ENCODE measurements at places on chromosomes 12 and 14. TPM values are rescaled to one million over a fixed set of nuclear protein-coding genes. Genes with fewer than 3 reads are reported as not detected.
A peak's percentile ranks its signal among the peaks of the same experiment; 100 is the strongest.

DNA sequence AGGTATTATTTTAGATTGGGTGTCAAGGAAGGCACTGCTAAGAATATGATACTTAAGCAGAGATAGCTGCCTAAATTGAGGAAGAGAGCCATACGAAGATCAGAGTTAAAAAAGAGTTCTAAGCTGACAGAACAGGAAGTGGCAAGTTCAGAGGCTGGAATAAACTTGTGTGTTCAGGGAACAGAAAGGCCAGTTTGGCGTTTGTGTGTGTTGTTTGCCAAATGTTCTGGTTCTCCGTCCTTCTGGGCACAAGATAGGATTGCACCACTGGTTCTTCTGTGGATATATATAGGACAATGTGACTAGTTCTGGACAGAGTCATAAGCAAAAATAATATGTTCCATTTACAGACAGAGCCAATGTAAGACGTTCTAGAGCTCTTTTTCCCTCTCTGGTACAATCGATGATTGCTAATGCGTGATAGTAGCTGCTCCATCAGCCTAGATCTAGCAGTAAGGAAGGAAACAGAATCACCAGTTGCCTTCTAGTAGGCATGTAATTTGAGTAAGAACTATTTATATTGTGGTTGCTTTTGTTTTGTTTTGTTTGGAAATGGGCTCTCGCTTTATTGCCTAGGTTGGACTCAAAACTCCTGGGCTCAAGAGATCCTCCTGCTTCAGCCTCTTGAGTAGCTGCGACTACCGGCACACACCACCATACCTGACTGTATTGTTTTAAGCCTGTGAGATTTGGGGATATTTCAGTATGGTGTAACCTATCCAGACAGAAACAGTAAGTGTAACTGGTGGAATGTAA, 7.4 kb downstream of the BBS10 start:
- no peak for DNase-seq

GRCh38 chr12:19837543-19837942, 398.3 kb downstream of the AEBP2 start:
- no peak for DNase-seq

DNA sequence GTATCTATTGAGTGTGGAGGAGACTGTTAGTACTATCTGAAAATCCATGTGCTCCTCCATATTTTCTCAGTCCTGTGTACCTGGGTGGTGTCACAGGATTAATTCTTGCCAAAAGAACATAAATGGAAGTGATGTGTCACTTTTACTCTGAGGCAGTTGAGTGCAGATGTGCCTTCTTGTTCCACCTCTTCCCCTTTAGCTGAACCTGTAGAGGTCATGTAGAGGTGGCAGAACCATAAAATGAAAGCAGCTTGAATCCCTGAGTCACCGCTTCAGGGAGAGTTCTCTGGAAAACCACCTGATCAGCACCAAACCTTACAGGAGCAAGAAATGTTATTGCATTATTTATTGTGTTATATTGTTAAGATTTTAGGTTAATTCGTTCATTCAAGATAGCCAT, 14.7 kb upstream of the SLC25A3 start:
- no peak for DNase-seq

DNA sequence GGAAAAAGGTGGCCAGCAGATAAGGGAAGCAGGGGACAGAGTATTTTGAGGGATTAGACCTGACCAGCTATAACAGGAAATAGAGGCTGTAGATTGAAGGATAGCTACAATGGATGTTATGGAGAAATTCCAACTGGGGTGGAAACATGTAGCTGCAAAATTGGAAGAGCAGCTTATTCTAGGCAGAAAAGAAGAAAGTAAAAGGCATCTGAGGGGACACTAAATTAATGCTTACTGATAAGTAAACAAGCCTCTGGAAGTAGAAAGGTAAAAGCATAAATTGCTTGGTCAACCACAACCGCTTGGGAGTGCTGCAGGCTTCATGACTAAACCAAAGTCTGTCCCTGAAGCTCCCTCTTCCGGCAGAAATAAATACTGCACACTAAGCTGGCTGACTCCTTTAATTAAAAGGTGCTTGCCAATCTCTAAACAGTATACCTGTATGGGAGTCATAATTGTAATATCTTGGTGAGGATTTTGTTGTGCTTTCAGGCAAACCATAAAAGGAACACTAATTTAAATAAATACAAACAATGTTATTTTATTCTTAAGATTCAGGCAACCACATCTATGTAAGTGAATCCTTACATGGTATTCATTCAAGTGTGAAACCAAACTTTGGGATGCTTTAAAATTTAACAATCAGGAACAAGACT, 7.7 kb downstream of the UBC start:
- DNase-seq: peak; percentile 61

DNA sequence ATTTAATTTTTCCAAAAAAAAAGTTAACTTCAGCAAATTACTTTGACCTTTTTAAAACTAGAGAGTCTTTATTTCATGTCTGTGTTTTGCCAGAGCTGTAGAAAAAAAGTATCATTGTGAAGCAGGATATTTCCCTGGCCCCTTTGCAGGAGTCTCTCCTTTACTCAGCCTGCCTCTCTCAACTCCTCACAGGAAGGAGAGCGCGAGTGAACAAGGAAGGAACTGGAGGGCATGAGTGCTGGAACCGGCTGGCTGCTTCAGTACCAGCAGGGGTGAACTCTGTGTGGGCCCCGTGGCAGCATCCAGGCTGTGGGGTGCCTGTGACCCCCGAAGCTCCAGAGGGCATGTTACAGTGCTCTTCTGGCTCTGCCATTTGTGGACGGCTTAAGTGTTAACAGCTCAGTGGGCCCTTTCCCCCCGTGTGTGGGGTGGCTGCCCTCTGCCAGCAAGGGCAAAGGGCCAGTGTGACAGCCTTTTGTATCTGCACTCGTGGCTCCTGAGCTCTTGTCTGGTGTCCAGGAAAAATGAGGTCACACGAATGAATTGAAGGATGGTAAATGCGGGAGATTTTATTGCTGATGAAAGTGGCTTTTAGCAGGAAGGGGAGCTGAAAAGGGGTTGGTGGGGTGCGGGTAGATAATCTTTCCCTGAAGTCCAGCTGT, 76.6 kb upstream of the KCNH3 start:
- DNase-seq: no peak

DNA sequence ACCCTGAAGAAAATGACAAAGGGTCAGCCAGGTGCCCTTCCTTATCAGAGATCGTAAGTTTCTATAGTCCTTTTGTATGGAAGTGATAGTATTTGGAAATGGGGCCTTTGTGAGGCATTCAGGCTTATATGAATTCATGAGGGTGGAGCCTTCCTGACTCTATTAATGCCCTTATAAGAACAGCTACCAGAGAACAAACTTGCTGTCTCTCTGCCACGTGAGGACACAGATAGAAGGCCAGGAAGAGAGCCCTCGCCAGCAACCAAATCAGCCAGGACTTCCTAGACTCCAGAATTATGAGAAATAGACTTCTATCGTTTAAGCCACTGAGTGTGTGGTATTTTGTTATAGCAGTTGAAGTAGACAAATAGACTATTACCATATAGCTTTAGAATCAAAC, 36.7 kb downstream of the TRMT5 start:
- no peak for DNase-seq

Gene ABCC9
- polyA plus RNA-seq: 9.4 TPM

Gene SPIC
- not detected for polyA plus RNA-seq

Gene DLK1
- not detected for polyA plus RNA-seq

Gene NT5DC3
- 1.2 TPM for polyA plus RNA-seq

Gene CCDC175
- not detected for polyA plus RNA-seq

Gene MDP1
- polyA plus RNA-seq: 19.3 TPM
